ENCODE measurements at places on chromosomes 11 and 22. TPM values are rescaled to one million over a fixed set of nuclear protein-coding genes. Genes with fewer than 3 reads are reported as not detected.
A peak's percentile ranks its signal among the peaks of the same experiment; 100 is the strongest.

DNA sequence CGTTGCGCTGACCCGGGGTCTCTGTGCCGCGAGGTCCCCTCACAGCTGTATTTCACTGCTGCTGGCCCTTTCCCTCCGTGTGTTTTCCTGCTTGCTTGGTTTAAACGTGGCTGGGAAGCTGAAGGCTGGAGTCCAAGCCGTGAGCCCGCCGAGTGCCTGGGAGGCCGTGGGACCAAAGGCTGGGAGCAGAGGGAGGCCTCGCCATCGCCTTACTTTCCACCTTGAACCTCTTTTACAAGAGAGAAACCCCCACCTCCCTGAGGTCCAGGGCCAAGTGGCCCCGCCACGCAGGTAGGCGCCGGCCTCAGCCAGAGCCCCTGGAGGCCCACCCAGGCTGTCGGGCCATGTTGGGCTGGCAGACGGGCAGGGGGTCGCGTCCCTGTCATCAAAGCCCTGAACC lies 411.6 kb downstream of the TBC1D22A start:
- no peak for DNase-seq

- no peak for DNase-seq
Observed at GRCh38 chr11:114483929-114484328, 44.7 kb downstream of the REXO2 start.

DNA sequence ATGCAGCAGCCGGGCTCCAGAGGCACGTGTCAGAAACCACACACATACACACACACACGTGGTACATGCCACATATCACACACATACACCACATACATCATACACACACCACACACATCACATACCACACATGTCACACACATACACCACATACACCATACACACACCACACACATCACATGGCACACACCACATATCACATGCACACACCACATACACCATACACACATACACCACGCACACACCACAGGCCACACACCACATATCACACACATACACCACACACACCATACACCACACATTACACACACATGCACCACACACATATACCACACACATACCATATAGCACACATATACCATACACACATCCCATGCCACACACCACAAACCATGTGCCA lies 97.5 kb upstream of the PRR5 start:
- no peak for DNase-seq

- no peak for DNase-seq
Observed at GRCh38 chr11:112097734-112098528, 11.3 kb downstream of the SDHD start.

DNA sequence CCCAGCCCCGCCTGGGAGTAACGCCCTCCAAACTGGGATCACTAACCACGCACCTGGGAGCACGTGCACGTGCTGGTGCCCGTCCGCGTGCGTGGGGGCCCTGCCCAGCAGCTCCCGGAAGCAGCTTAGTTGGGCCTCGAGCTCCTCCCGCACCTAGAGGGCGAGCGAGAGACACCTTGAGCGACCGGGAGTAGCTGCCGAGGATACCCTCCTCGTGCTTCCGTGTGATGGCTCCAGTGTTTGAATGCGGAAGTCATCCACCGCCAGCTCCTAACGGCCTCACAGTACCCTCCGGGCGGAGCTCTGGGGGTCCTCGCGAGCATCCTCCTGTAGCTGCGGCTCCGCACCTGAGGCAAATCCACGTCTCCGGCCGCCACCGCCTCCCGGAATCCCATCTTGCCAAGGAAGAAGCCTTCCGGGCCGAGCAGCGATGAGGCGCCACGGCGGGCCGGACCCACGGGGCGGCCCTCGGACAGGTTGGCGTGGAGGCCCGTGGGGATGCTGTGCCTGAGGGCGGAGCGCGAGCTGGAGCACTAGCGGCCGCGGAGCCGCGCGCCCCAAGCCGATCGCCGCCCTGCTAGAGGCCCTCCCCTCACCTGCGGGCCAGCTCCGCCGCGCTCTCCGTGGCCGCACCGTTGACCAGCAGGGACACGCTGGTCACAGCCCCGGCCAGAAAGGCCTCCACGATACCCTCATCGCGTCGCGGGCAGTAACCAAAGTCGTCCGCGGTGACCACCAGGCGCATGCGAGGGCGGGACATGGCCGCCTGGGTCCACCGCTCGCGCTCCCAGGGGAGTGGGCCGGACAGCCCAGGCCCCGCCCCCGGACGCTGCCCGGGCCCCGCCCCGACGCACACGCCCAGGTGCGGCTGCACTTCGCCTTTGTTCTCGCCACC lies at the start of gene YDJC:
Gene YDJC (minus strand): TSS at position 768 of the 895 bp plus-strand sequence. CDS start 8 bp downstream, at position 760.
- DNase-seq = peak; percentile 42

DNA sequence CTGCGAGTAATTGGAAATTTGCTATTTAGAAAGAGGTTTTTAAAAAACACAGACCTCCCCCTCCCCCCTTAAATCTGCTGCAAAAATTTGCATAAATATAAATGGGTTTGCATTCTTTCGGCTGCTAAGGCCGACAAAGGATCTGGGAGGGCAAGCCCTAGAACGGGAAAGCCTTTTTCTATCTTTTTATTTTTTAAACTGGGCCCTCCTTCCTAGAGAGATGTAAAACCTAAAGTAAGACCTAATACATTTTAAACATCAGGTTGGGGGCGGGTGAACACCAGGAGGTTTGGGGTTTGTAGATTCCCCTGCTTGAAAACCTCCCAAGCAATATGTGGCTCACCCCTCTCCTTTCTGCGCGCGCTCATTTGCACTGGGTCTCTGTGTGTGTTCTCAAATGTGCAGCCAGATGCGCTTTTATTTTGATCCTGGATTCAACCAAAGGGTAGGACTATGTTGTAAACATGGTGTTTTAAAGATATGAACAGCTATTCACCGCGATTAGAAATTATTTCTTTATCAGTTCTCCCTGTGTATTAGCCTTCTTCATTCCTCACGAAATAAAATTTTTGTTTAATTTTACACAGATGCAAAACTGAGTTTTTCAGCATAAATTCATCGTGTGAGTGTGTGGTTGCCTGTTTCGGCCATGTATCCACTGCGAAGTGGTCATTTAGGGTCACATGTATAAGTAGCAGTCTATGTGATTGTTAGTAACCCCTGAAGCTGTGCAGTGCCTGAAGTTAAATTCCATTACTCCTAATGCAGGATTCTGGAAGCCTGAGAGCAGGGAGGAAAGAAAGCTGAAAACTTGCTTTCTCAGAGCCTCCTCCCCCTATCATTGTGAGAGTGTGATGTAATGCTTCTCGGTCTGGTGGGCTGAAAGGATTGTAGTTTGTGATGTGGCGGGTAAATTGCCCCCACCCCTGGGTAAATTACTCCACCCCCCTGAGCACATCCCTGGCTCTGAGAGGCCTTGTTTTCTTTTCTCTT lies 988 bp downstream of the TNRC6B start:
- DNase-seq = no peak

Gene CD3E
- not detected for total RNA-seq

Gene FGF4
- total RNA-seq = not detected

GRCh38 chr11:42598341-42598740 lies 713.5 kb upstream of the API5 start:
- DNase-seq = no peak

Gene PANX2
- 1.5 TPM for total RNA-seq

GRCh38 chr11:67345920-67346819 lies 7.2 kb downstream of the POLD4 start:
- DNase-seq = peak; percentile 61

- peak; percentile 54 for DNase-seq
Observed at GRCh38 chr11:70522593-70523311, 124.4 kb downstream of the CTTN start.

- peak; percentile 95 for DNase-seq
Observed at GRCh38 chr11:103609117-103610066, 427.0 kb upstream of the DDI1 start.

DNA sequence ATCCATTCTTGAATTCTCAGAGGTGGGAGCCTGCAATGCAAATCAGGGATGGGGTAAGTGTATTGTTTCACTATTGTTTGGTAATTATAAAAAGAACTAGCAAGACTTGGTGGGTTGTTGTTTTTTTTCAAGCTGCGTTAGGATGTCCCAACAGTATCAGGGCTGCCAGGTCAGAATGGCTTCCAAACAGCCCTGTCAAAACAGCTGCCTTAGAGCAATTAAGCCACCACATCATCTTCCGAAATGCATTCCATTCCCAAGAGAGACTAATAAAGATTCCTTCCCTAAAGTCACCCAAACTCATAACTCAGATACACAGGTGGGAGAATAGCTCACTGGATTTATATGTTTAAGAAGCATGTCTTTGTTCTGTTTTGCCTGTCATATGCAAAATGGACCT lies 23.5 kb downstream of the BBOX1 start:
- no peak for DNase-seq

GRCh38 chr11:95512177-95512576 lies 277.4 kb downstream of the FAM76B start:
- DNase-seq = no peak

Gene SLC22A25
- not detected for total RNA-seq

DNA sequence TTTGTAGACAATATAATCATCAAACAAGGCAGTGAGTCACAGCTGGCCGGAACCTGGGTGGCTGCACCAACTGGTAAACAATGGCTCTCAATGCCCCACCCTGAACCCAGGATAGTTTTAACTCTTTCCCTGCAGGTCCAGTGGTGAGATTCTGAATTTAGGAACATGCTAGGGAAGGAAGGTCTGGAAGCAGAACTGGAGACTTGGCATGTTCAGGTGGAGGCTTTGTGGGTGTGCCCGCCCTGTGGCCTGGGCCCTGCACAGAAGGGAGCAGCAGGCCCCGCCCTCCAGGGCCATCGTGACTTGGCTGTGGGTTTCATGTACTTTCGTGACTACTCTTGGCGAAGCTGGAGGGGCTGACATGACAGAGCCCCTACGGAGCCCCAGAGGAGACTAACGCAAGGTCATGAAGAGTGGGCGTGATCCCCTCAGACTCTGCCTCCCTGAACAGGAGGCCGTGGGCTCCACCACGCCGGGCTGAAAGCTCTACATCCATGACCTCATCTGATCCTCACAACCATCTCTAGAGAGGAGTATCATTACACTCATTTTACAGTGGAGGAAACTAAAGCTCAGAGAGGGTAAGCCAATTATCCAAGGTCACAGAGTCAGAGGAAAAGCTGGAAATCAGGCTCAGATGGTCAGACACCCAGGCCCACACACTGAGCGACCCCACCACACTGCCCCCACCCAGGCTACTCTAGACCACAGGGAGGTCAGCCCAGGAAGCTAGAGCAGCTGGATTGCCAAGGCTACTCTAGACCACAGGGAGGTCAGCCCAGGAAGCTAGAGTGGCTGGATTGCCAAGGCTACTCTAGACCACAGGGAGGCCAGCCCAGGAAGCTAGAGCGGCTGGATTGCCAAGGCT lies 27.3 kb downstream of the MAFF start:
- DNase-seq = peak; percentile 84

Gene OR10G8
- total RNA-seq = not detected

DNA sequence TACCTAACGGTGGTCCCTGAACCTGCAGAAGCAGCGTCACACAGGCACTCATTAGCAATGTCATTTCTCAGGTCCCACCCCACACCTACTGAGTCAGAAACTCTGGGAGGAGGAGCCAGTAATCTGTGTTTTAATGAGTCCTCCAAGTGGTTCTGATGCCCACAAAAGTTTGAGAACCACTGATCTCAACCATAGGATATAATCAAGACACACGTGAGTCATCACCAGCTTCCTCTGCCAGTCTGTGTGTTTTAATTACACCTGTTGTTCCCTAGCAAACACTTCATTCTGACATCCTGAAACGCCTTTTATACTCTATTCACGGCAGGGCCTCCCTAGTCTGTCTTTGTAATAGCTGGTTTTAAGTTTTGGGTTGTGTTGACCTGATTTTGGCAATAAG lies 5.8 kb downstream of the TECTA start:
- peak; percentile 14 for DNase-seq

DNA sequence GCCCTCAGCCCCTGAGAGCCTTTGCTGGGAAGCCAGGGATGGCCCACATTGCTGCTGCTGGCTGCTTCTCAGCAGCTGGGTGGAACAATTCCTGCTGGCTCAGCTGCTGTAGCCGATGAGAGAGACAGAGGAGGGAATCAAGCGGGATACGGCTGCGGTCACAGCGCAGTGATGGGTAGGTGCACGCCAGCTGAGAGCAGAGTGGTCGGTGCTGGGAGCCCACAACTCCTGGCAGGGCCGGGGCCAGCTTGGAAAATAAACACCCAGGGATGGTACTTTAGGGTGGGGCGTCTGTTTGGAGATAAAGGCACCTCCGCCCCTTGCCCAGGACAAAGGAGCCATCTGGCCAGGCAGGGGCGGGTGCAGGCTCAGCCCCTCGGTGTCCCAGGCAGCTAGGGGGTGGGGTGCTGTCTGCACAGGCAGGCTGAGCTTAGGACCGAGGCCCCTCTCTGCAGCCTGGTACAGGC lies 480.5 kb downstream of the MIAT start:
- DNase-seq = no peak

- no peak for DNase-seq
Observed at GRCh38 chr11:80694385-80694784, 1253.6 kb upstream of the TENM4 start.

- no peak for DNase-seq
Observed at GRCh38 chr11:128874427-128874826, 7.3 kb upstream of the KCNJ1 start.

DNA sequence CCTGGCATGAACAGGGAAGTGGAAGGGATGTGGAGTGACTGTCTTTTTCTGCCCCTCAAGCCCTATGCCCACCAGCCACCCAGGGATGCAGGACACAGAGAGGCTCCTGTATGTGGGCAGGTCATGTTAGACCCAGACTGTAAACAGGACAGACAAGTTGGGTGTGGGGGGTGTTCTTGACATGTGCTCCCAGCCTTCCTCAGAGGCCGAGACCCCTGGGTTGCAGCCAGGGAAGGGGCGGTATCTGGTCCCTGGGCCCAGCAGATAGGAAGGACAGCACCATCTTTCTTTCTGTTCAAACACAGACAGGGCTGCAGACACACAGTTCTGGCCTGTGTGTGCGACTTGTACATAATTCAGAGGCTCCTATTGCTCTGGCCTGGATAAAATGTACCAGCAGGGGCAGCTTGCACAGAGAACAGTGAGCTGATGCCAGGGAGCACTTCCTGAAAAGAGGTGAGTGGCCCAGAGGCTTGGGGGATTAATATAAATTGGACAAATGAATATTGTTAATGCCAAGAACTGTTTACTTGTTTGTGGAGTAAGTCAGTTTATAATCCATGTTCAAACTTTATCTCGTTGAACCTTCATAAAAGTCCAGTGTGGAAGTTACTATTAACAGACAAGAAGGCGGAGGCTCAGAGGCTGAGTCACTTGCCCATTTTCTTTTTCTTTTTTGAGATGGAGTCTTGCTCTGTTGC lies 16.6 kb downstream of the GDPD5 start:
- DNase-seq = no peak

DNA sequence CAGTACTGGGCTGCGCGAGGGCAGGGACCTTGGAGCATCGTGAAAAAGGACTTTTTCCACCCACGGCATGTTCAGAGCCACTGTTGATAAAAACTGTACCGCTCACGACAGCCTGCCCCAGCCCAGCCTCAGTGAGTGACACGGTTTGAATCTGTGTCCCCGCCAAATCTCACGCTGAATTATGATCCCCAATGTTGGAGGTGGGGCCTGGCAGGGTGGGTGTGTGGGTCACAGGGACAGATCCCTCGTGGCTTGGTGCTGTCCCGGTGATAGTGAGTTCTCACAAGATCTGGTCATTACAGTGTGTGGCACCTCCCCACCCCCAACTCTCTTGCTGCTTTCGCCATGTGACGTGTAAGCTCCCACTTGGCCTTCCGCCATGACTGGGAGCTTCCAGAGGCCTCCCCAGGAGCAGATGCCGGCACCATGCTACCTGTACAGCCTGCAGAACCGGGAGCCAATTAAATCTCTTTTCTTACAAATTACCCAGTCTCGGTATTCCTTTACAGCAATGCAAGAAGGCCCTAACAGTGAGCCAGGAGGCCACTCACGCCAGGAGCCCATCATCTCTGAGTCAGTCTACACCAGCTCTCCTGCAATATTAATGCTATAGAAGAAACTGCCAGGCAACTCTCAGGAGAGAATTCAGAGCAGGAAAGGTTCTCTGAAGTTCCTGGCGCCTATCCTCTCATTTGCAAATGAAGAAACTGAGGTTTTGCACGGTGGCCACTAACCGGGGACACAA lies 1.3 kb downstream of the TOLLIP start:
- no peak for DNase-seq

Data from A172 (cell line).